Anterior cingulate cortex (tissue), 58 donors: ENCODE measurements at places on chromosomes 6 and 20.
A peak's percentile ranks its signal among the peaks of the same experiment; 100 is the strongest.

DNA sequence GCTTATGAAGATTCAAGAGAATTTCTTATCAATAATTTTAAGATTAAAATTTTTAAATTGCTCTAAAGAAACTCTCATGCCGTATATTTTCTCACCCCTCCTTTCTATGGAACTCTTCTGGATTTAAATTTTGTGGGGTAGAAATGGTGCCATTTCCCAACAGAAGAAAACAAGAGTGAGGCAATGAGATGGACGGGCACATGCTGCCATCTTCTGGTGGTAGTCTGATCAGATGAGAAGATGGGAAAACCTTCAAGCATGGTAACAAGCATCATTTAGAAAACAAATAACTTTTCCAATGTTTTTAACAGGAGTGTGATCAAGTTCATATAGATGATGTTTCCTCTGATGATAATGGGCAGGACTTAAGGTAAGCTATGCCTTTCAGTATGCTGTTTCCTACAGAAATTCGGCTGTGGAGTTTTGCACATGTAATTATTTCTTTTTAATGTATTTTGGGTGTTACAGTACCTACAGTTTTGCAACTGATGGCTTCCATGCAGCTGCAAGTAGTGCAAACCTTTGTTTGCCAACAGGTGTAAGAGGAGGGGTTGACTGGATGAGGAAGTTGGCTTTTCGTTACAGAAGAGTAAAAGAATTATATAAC is 271.4 kb downstream of the EYA4 start:
- peak; percentile 15 for DNase-seq

DNA sequence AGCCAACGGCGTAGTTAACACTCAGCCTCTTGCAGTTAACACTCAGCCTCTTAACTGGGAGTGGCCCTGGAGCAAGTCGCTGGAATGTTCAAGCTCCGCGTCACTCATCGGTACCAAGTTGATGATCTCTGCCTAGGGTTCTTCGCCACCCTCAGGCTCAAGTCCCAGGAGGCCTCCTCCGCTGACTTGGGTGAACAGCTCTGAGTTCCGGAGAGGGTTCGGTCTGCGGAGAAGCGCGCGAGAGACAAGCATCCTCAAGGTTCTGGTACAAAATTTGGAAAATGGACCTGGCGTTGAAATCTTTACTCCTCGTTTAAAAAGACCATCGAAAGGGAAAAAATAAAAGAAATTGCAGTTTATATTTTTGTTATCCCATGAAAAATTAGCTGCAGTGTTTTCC is 876 bp upstream of the DSP start:
- no peak for DNase-seq

DNA sequence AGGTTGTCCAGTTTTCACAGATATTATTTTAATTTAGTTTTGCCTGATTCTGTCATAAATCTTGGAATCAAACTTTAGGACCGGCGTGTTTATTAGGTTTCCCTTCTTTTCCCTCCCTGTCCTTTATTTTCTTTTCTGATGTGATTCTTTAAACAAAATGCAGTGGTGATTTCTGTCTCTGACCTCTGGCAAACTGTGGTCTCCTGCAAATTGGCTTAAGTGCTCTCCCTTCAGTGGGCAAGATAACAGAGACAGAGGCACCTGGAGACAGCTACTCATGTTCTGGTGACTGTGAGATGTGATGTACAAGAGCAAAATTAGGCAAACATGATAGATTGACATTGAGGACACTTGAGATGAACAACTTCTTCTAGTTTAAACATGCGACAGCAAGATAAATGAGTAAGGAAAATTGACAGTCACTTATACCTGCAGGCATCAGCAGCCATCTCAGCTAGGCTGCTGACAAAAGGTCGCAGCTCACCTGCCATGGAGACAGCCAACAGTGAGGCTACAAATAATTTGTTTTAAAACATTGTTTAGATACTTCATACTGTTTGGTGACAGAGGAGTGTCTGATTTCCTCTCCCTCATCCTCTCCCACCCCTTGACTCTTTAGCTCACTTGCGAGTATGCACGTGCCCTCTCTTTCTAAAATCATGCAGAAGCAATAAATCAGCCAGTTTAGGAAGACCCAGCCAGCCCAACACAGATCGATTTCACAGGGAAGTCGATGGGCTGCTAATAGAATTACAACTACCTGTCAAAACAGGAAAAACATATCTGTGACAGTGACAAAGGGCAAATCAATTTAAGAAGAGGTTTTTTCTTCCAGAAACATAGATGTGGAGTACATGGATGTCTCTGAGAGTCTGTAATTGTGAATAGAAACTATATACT is 63.4 kb upstream of the MAP3K7 start:
- no peak for DNase-seq

GRCh38 chr6:36350681-36351571 is 14.2 kb upstream of the BNIP5 start:
- DNase-seq = no peak

- no peak for DNase-seq
Measured at GRCh38 chr6:89214197-89214596, 3.0 kb downstream of the GABRR1 start.

GRCh38 chr20:37902504-37903313 is at the start of gene VSTM2L:
VSTM2L (plus strand) TSS chr20:37903127; CDS start chr20:37903351, 224 bp downstream.
- no peak for DNase-seq

GRCh38 chr20:51393571-51393970 is 148.9 kb downstream of the NFATC2 start:
- DNase-seq = no peak

DNA sequence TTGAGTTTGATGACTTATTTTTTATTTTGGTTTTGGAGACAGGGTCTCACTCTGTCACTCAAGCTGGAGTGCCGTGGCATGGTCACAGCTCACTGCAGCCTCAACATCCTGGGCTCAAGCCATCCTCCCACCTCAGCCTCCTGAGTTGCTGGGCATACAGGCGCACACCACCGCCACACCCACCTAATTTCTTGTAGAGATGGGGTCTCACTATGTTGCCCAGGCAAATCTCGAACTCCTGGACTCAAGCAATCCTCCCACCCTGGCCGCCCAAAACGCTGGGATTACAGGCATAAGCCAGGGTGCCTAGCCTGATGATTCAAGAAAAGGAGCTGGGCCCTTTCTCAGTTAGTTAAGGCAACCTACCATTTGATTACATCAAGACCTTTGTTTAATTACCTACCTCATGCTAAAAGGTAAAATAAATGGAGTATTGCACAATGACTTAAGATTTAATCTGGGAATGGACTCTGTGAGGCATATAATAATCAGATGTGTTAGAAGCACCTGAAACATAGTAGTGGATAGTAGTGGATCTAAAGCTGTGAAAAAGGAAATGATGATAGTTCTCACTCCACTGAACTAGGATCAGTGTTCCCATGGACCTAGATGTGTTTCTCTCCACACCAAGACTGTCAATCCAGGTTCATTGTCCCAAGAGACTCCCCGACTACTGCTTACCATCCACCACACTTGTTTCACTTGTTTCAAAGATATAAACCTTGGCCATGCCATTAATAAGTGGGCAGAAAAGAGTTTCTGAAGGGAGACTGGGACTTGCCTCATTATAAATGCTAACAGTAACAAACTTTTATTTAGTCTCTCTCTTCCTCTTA is 2.1 kb downstream of the TNFRSF21 start:
- DNase-seq = no peak

DNA sequence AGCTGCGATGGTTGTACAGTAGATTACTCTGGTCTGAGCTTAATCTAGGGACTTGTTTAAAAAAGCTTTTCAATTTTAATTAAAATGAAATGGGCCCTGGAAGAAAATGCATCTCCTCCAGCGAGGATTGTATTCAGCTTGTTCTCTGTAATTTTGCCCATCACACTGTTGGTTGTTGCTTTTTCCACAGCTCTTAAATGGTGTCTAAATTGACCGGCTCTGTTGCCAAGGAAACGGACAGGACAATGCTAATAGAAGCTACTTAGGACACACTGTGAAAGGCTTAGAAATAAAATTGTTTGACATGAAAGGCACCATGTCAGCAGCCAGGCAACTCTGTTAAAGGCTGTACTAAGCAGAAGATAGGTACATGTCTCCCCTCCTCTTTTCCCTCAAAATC is 116.7 kb upstream of the NRSN1 start:
- DNase-seq = no peak

- no peak for DNase-seq
Measured at GRCh38 chr6:98416027-98416426, 418.3 kb upstream of the POU3F2 start.

DNA sequence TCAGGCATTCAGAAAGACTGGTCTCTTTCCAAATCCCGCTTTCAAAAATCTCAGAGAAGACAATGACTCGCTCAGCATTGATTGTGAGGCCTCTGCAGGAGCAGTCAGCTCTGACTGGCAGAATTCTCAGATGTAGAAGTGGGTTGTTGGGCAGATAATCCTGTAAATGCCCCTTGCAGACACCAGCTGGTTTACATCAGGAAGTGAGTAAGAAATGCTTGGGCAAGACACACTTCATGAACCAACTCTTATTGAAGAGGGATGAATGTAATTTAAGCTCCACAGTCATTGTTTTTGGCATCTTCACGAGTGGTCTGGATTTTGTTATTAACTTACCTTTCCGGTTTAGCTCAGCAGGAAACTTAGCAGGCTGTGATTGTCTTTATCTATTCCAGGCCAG is 166.6 kb downstream of the PLCB4 start:
- DNase-seq = no peak

DNA sequence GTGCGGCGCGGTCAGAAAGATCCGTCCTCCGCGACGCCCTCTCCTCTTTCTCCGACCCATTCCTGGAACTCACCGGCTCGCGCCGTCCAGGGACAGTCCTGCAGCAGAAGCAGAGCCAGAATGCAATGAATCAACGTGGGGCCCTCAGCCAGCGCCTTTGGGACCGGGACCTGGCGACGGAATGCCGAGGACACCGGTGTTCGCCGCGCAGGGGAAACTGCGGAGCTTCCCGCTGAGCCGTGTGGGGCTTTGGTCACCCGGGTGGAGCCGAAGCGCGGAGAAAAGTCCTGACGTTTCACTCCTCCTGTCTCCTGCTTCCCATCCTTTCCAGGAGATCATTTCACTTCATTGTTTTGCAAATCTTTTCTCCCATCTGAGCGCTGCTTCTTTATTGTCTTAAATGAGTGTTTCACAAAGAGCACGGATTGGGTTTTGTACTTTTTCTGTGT is 26.5 kb downstream of the ULBP1 start:
- no peak for DNase-seq

DNA sequence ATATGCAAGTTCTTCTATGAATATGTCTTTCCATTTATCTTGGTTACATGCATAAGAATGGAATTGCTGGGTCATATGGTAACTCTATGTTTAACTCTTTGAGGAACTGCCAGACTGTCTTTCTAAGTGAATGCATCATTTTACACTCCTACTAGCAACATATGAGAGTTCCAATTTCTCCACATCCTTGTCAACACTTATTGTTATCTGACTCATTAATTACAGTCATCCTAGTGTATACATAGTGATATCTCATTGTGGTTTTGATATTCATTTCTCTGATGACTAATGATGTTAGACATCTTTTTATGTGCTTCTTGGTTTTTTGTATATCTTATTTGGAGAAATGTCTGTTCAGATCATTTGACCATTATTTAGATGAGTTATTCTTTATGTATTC is 96.7 kb upstream of the LAMP5 start:
- no peak for DNase-seq

GRCh38 chr20:50758469-50758868 is 27.1 kb downstream of the PARD6B start:
- no peak for DNase-seq

GRCh38 chr6:170454512-170455285 is 98.4 kb downstream of the PSMB1 start:
- DNase-seq = no peak

DNA sequence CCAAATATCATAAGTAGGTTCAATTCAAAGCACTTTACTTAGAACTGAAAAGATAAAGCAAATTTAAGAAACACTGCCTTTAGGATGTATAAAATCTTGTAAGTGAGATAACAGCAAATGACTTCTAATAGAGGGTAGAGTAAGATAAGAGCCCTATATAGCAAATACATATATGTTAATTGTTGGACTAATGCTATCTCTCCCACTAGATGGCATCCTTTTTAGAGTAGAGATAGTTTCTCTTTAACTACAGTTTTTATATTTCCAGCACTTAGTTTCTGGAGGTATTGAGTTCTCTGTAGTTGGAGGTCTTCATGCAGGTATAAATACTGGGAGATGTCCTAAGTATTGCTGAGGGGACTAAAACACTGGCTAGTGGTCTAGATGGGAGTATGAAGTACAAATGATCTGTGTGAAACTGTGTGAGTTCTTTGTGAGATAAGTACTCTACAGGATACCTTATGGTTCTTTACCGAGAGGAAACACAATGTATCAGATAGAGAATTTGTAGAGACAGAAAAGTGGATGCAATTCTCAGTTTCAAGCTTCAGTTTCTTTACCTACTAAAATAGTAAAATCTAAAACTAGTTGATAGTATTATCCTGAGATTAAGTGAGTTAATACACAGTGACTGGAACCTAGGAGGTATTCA is 399.3 kb downstream of the KHDRBS2 start:
- no peak for DNase-seq
